Naive thymus-derived CD8-positive, alpha-beta T cell (primary cell): ENCODE measurements at places on chromosomes 7 and 10.

DNA sequence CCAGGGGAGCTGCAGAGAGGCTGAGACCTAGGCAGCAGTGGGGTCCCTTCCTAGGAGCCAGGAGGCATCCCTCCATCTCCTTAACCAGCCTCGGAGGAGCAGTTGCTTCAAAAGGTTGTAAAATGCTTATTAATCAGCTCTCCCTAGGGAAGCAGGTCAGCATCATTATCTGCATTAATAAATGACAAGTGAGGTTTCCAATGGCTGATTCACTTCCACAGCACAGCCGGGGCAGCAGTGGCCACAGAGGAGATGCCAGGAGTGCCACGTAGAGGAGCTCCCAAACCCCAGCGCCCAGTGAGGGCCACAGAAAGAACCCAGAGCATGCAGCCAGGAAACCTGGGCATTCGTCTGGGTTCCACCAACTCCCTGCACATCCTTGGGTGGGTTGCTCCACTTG is 8.2 kb upstream of the NPFFR1 start:
- H3K27ac ChIP-seq, result no peak overlapping the region
- H3K4me3 ChIP-seq, result no peak overlapping the region
- no peak for DNase-seq
- peaks cover 6% of the 10 kb centered on the region for H3K4me1 ChIP-seq

- no peak for DNase-seq
- H3K27me3 ChIP-seq, result no peaks in the 10 kb centered on the region
- peaks cover 5% of the 10 kb centered on the region for H3K36me3 ChIP-seq
- peaks cover 5% of the 10 kb centered on the region for H3K4me1 ChIP-seq
- H3K27ac ChIP-seq, result no peak overlapping the region
- H3K4me3 ChIP-seq, result no peak overlapping the region
These were observed 10.6 kb downstream of the DBF4 start for GRCh38 chr7:87886875-87887274.

GRCh38 chr10:43667317-43667731 is 18.6 kb upstream of the ZNF32 start:
- peaks cover 25% of the 10 kb centered on the region for H3K27me3 ChIP-seq
- DNase-seq, result no peak
- H3K4me3 ChIP-seq, result no peak overlapping the region
- H3K27ac ChIP-seq, result no peak overlapping the region

DNA sequence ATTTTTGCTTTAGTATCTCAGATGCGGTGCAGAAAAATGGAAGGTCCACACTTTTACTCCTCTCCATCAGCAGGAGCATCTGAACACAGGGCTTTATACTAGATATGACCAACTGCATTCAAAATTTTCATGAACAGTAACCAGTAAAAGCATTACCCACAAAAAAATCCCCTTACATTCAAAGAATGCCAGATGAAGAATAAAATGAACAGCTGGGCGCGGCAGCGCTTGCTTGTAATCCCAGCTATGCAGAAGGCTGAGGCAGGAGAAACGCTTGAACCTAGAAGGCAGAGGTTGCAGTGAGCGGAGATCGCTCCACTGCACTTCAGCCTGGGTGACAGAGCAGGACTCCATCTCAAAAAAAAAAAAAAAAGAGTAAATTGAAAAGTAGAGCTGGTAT is 3.1 kb downstream of the SAR1A start:
- H3K4me1 ChIP-seq, result peaks cover 76% of the 10 kb centered on the region
- peak overlapping the region; percentile 70 for H3K4me3 ChIP-seq
- no peak overlapping the region for H3K27ac ChIP-seq
- no peak for DNase-seq
- H3K27me3 ChIP-seq, result no peaks in the 10 kb centered on the region

DNA sequence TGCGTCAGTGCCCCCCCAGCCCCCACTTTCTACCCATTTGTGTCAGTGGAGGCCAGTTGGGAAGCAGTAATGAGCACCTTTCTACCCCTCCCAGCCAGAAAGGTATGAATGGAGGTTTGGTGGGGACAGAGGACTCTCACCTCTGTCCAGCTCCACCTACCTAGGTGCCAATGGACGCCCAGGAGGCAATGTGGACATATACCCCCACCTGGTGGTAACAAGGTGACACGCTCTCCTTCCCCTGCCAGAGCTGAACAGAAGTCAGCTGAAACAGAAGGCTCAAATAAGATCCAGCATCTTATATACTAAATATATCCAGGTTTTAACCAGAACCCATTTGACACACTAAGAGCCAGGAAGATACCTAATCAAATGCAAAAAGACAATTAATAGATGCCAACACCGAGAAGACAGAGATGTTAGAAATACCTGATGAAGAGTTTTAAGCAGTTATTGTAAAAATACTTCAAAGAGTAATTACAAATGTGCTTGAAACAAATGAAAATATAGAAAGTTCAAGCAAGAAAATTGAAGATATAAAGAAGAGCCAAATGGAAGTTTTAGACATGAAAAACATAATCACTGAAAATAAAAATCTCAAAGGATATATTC is 18.4 kb upstream of the SORCS3 start:
- no peak for DNase-seq
- no peak overlapping the region for H3K27ac ChIP-seq
- H3K4me1 ChIP-seq, result no peaks in the 10 kb centered on the region
- H3K36me3 ChIP-seq, result no peaks in the 10 kb centered on the region
- no peak overlapping the region for H3K4me3 ChIP-seq

DNA sequence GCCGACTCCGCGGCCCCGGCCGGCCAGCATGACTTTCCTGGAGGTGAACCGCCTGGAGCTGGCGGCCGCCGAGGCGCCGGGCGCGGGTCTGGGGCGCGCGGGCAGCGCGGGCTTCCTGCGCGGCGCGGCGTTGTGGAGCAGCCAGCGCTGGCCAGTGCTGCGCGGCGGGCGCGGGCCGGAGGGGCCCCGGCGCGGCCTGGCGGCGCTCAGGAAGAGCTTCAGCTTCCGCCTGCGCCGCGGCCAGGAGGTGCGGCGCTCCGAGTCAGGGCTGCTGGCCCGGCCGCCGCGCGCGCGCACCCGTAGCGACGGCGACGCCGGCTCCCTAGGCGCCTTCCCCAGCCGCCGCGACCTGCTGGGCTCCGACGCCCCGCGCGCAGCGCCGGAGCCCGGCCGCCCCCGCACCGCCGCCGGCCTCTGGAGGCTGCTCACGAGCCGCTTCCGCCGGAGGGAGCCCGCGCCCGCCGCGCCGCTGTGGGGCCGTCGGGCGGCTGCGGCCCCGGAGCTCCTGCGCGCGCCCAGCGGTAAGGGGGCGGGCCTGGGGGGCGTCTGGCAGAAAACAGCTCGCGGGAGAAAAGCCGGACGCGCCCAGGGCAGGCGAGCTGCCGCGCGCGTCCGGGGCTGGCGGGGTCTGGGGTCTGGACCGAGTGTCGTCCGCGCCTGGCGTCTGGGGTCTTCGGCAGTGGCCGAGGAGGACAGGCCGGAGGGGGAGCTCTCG is 29.0 kb downstream of the AGAP3 start:
- H3K27ac ChIP-seq, result peak overlapping the region; percentile 91
- H3K27me3 ChIP-seq, result peaks cover 28% of the 10 kb centered on the region
- H3K4me3 ChIP-seq, result peak overlapping the region; percentile 37
- DNase-seq, result no peak
- H3K4me1 ChIP-seq, result peaks cover 6% of the 10 kb centered on the region
